ENCODE measurements at places on chromosomes 3 and 15.

- no peak for DNase-seq
Measured at GRCh38 chr15:93913310-93913709, 318.1 kb upstream of the MCTP2 start.

- no peak for DNase-seq
Measured at GRCh38 chr3:179147514-179147872, 664 bp upstream of the PIK3CA start.

DNA sequence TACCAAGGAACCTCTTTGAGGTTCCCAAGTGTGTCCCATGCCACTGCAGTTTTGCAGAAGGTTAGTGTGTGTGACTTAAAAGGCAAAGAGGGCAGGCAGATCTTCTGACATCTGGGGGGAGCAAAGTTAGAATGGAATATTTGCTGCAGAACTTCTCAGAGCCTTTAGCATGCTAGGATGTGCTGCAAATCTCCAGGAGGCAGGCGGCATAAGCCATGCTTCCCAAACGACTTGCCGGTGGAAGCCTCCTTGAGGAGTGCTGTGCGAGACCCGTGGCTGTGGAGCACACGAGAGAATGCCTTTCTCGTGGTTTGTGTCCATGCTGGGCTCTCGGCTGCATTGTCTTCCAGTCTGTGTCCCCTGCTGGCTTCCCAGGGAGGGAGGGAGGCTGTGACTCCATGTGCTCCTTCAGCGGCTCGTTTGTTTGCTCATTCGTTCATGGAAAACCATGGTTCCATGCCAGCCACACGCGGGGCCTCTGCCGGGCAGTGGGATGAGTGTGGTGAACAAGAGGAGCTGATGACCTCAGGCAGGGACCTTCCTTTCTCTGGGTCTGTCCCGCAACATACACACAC lies 13.8 kb downstream of the HDAC11 start:
- no peak for DNase-seq

GRCh38 chr3:70064194-70064779 lies 64.8 kb downstream of the SAMMSON start:
- DNase-seq: no peak

- no peak for DNase-seq
Measured at GRCh38 chr3:49157289-49157688, 8.8 kb downstream of the CCDC71 start.

DNA sequence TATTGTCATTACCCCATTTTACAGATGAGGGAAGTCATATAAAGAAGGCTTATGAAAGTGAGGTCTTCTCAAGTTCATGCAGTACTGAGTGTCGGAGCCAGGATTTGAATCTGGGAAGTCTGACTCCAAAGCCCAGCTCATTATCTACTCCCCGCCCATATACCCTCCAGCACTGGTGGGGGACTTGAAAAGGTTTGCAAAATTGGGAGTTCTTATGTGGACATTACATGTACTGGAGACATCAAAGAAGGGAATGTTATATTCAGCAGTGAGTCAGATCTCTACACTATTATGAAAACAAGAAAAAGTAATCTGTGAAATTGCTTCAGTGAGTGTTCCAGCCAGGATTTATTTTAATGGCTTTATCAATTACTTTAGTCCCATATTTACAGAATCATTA lies 185.2 kb upstream of the CADPS start:
- no peak for DNase-seq

DNA sequence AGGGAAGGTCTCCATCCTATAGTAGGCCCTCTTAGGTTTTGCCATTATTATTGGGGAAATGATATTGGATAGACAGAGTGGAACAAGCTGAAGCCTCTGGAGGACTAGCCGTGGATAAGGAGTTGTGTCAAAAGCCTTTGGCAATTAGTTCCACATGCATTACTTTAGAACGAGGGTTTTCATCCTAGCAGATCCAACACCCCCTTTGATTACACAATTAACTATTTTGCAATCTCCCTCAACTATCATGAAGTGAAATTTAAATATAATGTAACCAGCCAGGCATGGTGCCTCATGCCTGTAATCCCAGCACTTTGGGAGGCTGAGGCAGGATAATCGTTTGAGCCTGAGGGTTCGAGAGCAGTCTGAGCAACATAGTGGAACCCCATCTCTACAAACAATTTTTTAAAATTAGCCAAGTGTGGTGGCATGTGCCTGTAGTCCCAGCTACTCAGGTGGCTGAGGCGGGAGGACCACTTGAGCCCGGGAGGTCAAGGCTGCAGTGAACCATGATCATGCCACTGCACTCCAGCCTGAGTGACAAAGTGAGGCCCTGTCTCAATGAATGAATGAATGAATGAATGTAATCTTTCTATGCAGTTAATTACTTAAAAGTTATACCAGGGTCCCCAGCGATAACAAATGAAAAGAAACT lies 56.8 kb downstream of the PXYLP1 start:
- DNase-seq: no peak

GRCh38 chr3:148955544-148956346 lies 35.6 kb upstream of the GYG1 start:
- no peak for DNase-seq

DNA sequence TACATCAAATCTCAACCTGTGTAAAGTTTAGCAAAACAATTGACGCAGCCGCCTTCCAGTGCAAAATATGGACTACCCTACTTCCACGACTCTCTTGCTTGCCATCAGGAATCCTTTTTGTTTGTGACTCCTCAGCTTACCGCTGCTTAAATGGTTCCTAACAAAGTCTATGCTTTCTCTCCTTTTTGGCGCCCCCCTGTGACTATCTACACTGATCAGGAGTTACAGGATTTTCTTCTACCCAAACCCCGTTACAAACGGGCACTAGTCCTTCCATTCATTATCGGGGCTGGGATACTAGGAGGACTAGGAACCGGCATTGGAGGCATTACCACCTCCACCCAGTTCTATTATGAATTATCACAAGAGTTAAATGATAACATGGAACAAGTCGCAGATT lies 184.0 kb downstream of the IGSF11 start:
- DNase-seq: no peak

- no peak for DNase-seq
Measured at GRCh38 chr3:171335559-171335958, 124.6 kb downstream of the TNIK start.

DNA sequence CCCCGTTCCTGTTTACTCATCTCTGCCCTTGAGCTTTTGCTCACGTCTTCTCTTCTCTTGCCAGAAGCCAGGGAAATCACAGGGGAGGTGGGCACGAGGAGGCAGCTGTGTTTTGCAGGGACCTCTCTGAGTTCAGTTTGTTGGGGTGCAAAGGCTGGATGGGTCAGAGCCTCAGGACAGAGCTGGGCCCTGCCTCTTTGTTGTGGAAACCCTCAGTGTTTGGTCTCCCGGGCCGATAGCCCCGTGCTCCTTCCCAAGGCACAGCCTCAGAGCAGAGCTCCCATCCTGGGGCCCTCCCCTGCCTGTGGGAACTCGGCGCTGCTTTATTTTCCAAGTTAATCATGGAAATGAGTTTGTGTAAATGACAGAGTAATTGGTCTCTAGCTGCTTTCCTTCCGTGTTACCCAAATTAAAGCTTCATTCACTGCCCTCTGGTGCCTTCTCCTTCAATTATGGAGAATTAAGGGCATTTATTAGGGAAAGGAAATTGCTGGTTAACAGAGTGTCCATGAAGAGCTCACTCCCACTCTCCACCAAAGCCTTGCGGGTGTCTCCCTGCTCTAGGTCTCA lies 40.9 kb downstream of the BDH1 start:
- no peak for DNase-seq

GRCh38 chr3:170327040-170327808 lies 30.3 kb upstream of the SKIL start:
- DNase-seq: no peak

DNA sequence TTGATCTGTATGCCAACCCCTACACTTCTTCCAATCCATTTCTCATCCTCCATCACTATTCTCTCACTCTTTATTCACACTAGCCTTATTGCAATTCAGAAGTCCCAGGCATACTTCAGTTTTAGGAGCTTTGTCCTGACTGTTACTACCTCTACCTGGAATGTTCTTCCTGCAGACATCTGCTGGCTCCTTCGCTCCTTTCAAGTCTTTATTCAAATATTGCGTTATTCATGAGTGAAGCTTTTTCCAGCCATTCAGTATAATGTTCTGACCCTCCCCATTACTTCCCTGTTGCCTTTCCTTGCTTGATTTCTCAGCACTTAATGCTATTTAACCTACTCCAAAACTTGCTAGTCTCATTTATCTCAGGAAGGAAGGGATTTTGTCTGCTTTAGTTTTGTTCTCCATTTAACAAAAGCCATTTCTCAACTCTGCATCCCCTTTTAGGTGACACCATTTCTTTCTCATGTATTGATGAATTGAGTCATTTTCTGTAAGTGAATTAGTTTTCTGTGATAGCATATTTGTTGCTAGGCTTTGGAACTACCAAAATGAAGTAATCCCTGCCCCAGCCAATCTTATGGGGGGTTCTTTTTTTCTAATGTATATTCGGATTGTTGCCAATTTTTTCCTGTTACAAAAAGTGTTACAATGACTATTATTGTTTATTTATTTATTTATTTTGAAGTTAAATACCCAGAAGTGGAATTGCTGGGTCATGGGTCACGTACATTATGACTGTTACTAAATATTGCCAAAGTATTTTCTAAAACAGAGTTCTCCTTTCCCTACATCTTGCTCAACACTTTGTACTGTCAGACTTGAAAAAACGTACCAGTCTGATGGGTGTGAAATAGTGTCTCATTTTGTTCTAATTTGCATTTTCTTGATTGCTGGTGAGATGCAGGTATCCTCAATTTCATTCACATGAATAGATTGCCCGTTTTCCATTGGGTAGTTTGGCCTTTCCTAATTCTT lies 9.4 kb downstream of the ATP11B start:
- DNase-seq: no peak

DNA sequence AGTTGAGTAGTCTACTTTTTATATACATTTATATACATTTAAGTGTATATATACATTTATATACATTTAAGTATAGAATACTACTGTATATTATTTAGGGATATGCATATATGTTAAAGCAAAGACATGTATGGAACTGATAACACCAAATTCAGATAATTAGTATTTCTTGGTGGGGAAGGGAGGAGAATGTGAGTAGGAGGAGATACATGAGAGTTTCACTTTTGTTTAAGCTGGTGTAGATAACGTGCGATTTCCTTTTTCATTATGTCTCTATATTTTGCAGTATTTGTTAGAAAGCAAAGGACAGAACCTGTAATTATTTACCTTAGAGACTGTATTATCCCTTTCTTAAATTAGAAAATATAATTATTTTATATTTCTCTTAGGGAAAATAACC lies 16.6 kb upstream of the NIT2 start:
- no peak for DNase-seq

- no peak for DNase-seq
Measured at GRCh38 chr3:140177943-140178342, 243.0 kb downstream of the CLSTN2 start.

DNA sequence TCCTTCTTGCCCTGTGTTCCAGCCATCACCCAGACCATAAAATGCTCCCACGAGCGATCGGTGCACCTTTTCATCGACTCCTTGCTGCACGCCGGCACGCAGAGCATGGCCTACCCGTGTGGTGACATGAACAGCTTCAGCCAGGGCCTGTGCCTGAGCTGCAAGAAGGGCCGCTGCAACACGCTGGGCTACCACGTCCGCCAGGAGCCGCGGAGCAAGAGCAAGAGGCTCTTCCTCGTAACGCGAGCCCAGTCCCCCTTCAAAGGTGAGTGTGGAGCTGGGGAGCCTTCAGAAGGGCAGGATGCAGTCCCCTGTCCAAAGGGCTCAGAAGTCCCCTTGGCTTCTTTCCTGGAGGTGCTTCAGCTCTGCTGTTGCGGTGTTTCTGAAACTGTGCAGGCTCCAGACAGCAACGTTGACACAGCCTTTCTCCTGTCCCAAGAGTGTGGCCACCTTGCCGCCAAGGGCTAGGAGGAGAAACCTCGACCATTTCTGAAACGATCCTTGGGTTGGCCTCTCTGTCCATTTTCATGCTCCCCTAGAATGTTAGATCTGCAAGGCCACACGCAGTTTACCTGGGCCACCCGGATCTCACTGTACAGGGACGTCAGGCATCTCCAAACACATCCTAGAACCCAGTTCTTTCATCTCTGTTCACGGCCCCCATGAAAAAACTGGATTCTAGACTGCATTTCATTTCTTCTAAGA lies 116.7 kb downstream of the LIPC start:
- DNase-seq: no peak

- no peak for DNase-seq
Measured at GRCh38 chr3:61571516-61572336, 10.4 kb downstream of the PTPRG start.

DNA sequence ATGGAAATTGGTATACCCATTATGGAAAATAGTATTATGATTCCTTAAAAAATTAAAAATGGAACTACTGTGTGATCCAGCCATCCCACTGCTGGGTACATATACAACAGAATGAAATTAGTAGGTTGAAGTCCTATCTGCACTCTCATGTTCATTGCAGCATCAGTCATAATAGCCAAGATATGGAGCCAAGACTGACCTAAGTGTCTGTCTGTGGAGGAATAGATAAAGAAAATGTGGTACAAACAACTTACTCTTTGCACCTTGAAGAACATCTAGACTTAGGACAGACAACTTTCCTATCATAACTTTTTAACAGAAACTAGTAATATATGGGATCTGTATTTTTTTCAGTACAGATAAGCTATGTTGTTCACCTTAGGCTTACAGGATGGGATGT lies 30.0 kb upstream of the PPARG start:
- DNase-seq: no peak

GRCh38 chr3:149768704-149769103 lies 16.4 kb upstream of the COMMD2 start:
- DNase-seq: no peak

DNA sequence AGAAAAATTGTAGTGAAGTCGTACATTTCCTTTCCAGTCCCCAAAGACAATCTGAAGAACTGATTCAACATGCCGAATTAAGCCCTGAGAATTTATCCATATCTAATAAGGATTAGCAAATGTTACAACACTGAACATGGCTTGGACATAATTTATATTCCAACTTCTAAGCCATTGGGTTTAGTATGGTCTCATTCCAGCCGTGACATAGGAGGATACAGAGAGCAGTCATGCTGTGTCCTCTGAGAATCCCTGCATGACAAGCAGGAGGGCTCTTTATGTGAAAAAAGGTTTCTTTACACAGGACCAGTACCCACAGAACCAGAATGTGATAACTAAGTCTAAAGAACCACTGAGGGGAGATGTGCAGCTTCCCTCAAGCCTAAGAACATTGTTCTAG lies 231.9 kb upstream of the WNT5A start:
- DNase-seq: no peak

Data from stimulated activated CD4-positive, alpha-beta T cell treated with anti-CD3 and anti-CD28 coated beads, Interleukin-1b, Interleukin-23, amount 100 ng/mL, for 1 hour (primary cell).